ENCODE measurements at places on chromosomes 12 and 14. TPM values are rescaled to one million over a fixed set of nuclear protein-coding genes. Genes with fewer than 3 reads are reported as not detected.

GRCh38 chr14:50067723-50068495 is 48.5 kb downstream of the VCPKMT start:
- DNase-seq, result no peak

GRCh38 chr12:54030889-54031471 is 1.9 kb upstream of the HOXC5 start:
- no peak for DNase-seq

- no peak for DNase-seq
Measured at GRCh38 chr12:19544353-19544752, 105.1 kb downstream of the AEBP2 start.

- DNase-seq, result no peak
Measured at GRCh38 chr14:65549429-65549828, 136.9 kb downstream of the FUT8 start.

- no peak for DNase-seq
Measured at GRCh38 chr14:61231810-61232209, 49.3 kb downstream of the TMEM30B start.

- DNase-seq, result no peak
Measured at GRCh38 chr12:13745111-13745860, 236.1 kb downstream of the GRIN2B start.

- DNase-seq, result no peak
Measured at GRCh38 chr12:13489246-13489645, 292.7 kb downstream of the EMP1 start.

- DNase-seq, result no peak
Measured at GRCh38 chr14:60771117-60771516, 36.6 kb downstream of the MNAT1 start.

- DNase-seq, result no peak
Measured at GRCh38 chr14:24081739-24082211, 10.4 kb downstream of the CPNE6 start.

DNA sequence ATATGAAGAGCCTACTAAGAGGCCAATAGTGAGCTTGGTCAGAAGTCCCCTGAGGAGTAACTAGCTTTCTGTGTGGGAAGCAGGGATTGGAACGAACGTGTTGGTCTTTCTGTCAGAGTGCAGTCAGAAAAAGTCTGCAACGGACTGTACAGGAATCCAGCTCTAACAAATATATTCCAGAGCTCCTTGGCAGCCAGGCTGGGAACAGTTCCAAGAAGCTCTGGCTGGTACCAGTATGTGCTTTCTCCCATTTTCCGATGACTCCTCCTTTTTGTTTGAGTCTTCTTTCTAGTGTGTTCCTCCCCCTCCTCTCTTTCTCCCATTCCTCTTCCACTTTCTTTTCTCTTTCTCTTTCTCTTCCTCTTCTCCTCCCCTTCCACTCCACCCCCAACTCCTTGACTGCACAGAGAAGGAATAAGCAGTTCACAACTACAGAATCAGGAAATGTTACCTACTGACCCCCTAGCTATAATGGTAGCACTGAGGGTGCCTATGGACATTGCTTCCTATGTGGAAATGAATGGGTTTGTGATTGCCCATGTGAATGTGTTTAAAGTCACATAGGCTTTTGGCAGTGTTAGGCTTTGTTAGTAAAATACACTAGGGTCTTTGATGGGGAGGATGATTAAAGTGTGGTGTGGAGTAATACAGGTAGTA is 59.9 kb downstream of the TTLL5 start:
- DNase-seq, result no peak

GRCh38 chr14:64059454-64060198 is 206.8 kb downstream of the SYNE2 start:
- no peak for DNase-seq

DNA sequence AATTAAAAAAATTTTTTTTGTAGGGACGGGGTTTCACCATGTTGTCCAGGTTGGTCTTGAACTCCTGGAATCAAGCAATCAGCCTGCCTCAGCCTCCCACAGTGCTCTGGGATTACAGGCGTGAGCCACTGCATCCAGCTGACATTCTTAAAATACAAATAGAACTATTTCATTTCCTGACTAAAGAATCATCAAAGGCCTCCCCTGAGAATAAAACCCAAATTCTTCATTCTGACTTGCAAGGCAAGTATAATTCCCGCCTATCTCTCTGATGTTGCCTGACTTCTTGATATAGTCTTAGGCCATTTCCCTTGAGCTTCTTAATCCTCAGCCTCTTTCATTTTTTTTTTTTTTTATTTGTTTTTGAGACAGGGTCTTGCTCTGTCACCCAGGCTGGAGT is 4.4 kb upstream of the BICD1 start:
- DNase-seq, result no peak

OAS3 gene
- total RNA-seq, result 394 TPM

GALNT9 gene
- not detected for total RNA-seq

TMEM229B gene
- 7.0 TPM for total RNA-seq

CLEC9A gene
- total RNA-seq, result not detected

Data from activated CD8-positive, alpha-beta memory T cell treated with anti-CD3 and anti-CD28 coated beads, Interleukin-2, amount 10 ng/mL, durations not matched to agents 7 days and 5 days (primary cell).